A549 treated with Hydrocortisone at 1 μM for 4 hours (cell line): ENCODE measurements at places on chromosomes 3 and 15. TPM values are rescaled to one million over a fixed set of nuclear protein-coding genes. Genes with fewer than 3 reads are reported as not detected.

Gene NPAP1
- total RNA-seq = not detected in 5 replicates

Gene MASP1
- 0.02 to 0.06 TPM (median 0.05 TPM) in 3 of 5 replicates, not detected in the others for total RNA-seq

Gene CILP
- total RNA-seq = 0.21 to 0.44 TPM (median 0.41 TPM) in 5 replicates

Gene BOC
- total RNA-seq = 5.0 to 5.7 TPM (median 5.3 TPM) in 5 replicates

Gene EXD1
- total RNA-seq = 0.06 to 0.22 TPM in 2 of 5 replicates, not detected in the others
